Fibroblast of villous mesenchyme (primary cell): ENCODE measurements at places on chromosomes 4 and X. TPM values are rescaled to one million over a fixed set of nuclear protein-coding genes. Genes with fewer than 3 reads are reported as not detected.

LRP2BP gene
- 0.32 and 1.3 TPM in 2 replicates for total RNA-seq

NLGN4X gene
- 0.86 and 0.97 TPM in 2 replicates for total RNA-seq

GRCh38 chr4:72489267-72489666 lies 79.8 kb downstream of the ADAMTS3 start:
- DNase-seq: peak; percentile 2

- peak; percentile 44 for DNase-seq
These were observed 171.4 kb downstream of the AASDH start for GRCh38 chr4:56215901-56216300.

GRCh38 chr4:185016946-185017758 lies 1.1 kb upstream of the HELT start:
- peak; percentile 18 for DNase-seq
